ENCODE measurements at places on chromosomes 7 and 10. TPM values are rescaled to one million over a fixed set of nuclear protein-coding genes. Genes with fewer than 3 reads are reported as not detected.
A peak's percentile ranks its signal among the peaks of the same experiment; 100 is the strongest.

OR6B1 gene
- not detected for total RNA-seq

HOXA1 gene
- 1.7 TPM for total RNA-seq

LRIT1 gene
- total RNA-seq = not detected

USP54 gene
- total RNA-seq = 151 TPM

DNA sequence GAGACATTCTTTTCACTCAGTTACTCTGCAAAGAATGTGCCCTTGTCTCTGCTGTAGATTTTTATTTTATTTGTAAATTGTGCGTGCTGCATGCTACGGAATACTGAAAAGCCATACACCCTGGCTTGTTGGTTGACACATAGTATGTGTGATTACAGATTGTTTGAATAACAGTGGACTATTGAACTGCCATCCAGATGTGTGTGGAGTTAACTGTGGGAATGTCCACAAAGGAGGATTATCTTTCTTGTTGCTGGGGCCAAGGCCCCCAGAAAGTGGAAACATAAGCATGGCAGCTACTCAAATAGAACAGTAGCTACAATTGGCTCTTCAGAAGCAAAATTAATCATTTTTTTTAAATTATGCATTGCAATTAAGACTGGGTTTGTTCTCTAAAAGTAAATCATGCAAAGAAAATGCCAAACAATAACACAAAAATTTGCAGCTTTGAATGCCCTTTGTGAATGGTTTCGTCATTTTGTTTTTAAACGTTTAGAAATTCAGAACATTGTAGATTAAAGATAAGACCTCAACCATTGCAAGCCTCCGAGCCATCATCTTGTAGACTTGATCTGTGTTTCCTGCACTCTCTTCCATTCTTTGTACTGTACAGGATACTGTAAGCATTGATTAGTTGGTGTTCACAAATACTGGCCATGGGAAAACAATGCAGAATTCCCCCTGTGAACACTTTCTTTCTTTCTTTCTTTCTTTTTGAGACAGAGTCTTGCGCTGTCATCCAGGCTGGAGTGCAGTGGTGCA lies 210.3 kb upstream of the TCF7L2 start:
- no peak for DNase-seq

- no peak for DNase-seq
These were observed 70.6 kb downstream of the WAPL start for GRCh38 chr10:86450806-86451603.

GRCh38 chr7:76225379-76225778 lies 23.7 kb downstream of the SRRM3 start:
- DNase-seq = no peak

DNA sequence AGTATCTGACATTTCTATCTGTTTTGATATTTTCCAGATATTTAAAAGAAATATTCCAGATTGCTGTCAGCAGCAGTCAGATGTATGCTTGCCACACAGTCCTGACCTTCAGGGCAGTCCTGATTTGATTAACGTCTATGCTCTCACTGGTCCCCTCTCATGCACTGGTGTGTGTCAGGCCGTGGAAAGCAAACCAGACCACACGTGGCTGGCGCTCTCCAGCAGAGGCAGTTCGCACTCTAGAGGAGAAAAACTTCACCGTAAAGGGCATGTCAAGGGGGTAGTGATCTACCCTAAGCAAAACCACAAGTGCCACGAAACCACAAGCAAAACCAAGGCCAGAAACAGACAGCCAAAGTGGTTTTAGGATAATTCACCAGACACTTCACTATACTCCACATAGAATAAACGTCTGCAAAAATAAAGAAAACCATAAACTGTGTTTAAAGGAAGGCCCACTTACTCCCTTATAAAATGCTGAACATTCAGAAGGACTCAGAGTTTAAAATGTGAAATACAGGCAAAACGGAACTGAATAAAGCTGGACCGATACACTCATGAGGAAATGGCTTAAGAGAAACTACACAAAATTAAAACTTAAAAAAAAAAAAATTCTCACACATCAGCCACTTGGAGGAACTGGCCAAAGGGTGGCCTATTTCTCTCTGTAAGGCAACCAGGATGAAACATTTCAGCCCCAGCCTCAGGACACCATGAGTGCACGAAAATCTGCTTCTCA lies 26.4 kb downstream of the PARP12 start:
- DNase-seq = no peak

DNA sequence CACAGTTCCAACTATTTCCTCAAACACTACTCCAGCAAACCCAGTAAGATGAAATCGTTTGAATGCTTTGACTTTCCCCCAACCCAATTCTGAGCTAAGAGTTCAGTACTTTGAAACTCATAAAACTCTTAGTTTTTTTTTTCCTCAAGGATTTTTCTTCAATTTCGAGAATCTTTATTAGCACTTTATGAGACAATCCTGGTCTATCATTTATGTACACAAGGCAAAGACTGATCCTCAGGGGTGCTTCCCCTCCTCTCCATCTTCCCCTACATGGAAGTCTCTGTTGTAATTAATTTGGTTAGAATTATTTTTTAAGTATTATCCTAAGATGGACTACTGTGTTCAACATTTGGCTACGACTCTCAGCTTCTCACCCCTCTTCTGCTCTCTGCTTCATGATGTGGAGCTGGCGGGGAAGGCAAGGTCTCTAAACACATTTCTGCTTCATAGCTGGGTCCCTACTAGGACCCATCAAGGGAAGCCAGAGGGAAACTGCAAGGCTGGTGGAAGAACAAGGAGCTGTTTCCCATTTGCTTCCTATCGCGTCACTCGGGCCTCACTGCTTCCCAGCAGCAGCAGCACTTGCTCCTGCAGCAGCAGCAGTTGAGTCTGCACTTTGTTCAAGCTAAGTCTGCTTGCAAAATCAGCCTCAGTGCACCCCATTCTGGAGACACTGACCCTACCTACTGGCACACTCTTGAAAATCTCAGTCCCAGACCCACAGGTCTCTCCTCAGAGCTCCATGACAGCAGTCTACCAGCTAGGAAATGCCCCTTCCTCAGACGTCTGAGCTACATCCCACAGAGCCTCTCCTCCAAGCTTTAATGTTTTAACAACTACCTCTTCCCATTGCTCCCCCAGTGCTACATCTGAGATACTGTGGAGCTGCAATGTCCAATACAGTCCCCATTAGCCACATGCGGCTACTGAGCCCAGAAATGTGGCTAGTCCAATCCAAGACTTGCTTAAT lies 90.0 kb downstream of the CHCHD3 start:
- DNase-seq = no peak

DNA sequence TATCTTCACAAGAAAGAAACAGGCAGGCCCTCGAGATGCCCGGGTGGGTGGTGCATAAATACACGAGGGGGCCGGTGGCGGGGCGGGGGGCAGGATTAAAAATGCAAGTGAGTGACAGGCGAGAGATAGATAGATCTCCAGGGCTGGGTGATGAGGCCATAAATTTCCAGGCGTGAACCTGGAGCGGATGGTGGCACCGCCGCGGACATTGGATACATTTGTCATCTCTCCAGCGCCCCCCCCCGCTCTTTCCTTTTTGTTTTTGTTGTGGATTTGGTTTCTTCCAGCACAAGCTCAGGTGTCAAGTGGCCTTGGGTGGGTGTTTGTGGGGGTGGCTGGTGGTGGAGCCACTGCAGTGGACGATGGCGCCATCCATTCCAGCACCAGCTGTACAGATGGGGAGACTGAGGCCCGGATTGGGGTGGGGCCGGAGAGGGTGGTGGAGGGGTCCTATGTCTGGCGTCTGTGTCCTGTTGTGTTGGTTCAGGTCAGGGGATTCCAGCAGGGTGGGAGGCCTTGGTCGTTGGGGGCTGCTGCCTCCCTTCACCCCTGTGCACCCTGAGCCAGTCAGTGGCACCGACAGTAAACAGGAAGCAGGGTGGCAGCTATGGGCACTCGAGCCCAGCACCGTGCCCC lies 2.9 kb downstream of the ELFN1 start:
- DNase-seq = no peak

- DNase-seq = no peak
These were observed 57.2 kb downstream of the AKR1E2 start for GRCh38 chr10:4883079-4883739.

DNA sequence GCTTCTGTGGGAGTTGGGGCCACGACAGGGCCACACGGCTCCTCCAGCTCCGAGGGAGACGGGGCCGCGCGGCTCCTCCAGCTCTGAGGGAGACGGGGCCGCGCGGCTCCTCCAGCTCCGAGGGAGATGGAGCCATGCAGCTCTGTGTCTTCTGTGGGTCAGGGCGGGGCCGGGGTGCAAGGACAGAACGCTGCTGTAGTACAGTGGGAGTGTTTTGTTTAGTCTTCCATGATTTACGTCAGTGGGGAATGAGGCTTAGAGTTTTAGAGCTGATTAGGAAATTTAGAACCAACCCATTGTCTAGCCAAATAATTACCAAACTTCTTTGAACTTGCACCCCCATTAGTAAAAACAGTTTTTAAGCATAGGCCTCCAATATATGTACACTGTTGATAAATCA lies 32.9 kb upstream of the PRKAR1B start:
- DNase-seq = no peak

CLEC2L gene
- not detected for total RNA-seq

DNA sequence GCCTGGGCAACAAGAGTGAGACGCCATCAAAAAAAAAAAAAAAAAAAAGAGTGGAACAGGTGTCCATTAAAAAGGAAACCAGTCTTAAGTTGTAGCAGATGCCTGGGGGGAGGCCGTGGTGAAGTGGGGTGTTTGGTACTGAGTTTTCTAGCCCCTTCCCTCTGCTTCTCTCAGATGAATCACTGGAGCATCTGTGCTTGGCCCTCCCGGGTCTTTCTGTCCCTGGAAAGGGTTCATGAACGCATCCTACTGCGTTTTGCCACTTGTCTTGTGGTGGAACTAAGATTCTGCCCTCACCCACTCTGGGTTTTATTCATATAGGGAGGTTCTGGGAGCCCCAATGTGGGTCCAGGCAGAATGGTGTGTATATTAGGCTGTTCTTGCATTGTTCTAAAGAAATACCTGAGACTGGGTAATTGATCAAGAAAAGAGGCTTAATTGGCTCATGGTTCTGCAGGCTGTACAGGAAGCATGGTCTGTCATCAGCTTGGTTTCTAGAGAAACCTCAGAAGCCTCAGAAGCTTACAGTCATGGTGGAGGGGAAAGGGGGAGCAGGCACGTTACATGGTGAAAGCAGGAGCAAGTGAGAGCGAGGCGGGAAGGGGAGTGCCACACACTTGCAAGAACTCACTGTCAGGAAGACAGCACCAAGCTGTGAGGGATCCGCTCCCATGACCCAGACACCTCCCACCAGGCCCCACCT lies 63.5 kb downstream of the CAMK1D start:
- no peak for DNase-seq

DNA sequence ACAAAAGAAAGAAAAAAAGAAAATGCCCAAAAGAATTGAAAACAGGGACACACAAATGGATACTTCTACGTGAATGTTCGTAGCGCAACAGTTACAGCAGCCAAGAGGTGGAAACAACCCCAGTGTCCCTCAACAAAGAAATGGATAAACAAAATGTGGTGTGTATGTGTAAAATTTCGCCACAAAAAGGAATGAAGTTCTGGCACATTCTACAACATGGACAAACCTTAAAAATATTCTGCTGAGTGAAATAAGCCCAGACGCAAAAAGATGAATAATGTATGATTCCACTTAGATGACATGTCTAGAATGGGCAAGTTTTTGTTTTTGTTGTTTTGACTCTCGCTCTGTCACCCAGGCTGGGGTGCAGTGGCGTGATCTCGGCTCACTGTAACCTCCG lies 10.9 kb downstream of the UCMA start:
- no peak for DNase-seq

TMEM176A gene
- 130 TPM for total RNA-seq

HELLS gene
- 81.1 TPM for total RNA-seq

DNA sequence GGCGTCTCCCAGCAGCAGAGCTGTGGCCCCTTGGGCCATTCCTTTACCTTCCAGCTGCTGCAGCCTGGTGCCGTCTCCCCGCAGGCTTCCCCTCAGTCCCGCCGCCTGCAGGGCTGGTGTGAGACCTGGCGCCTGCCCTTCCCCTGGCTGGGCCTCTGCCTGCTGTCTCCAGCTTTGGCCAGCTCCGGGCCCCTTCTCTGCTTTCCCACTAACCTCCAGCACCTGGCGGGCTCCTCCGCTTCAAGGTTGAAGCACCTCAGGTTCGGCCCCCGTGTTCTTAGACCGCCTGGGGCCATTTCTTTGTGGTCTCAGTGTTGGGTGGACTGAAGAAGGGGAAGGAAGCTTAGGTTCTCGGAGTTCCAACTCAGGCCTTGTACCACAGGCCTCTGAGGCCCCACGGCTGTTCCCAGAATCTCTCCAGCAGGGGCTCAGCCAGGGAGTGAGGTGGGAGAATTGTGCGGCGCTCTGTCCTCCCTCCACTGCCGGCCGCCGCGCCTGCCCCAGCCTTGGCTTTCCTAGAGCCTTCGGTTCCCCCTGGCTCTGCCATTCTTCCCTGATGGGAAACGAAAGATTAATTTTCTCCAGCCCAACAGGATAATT lies 30.3 kb downstream of the GBX1 start:
- DNase-seq = no peak

- DNase-seq = no peak
These were observed 5.6 kb downstream of the CCSER2 start for GRCh38 chr10:84333864-84334451.

PIK3AP1 gene
- total RNA-seq = 12.4 TPM

DNA sequence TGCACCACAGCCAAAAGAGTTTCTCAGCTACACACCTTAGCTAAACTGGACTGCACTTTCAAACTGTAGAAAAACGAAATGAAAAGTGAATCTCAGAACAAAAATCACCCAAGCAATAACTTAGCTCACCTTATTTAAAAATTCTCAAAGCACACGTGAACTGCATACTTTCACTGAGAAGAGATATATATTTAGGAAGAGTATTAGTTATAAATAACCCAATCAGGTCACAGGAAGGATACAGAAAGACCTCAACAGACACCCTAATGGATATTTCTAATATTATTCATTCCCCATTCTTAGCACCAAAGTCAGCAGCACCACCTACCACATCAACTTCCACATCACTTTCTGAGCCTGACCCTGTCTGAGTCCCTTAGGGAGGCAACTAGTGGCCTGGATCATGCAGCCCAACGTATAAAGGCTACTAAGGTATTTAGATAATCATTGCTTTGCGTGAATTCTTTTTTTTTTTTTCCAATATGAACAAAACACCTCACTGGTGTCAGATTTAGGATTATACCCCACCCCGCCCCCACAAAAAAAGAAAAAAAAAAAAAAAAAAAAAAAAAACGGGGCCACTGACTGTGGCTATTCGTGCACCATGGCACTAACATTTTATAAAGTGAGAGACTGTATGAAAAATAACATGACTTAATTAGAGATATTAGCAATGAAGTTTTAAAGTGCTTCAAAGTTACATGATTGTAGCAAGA lies 2.6 kb downstream of the ABI1 start:
- no peak for DNase-seq

- peak; percentile 76 for DNase-seq
These were observed 102.0 kb downstream of the STRA8 start for GRCh38 chr7:135335628-135336139.

AGBL3 gene
- 0.98 TPM for total RNA-seq

GLI3 gene
- total RNA-seq = 1.8 TPM

GRCh38 chr7:1444925-1445322 lies 14.3 kb downstream of the MICALL2 start:
- no peak for DNase-seq

SLC39A12 gene
- 0.15 TPM for total RNA-seq

GIMAP4 gene
- 12.7 TPM for total RNA-seq

GRID2IP gene
- total RNA-seq = 0.45 TPM

GRCh38 chr7:130040576-130040975 lies 10.6 kb downstream of the ZC3HC1 start:
- DNase-seq = no peak

- DNase-seq = peak; percentile 20
These were observed 60.9 kb downstream of the MYOF start for GRCh38 chr10:93420944-93421825.

- DNase-seq = no peak
These were observed 55.9 kb downstream of the VOPP1 start for GRCh38 chr7:55516409-55516808.
